Testis (tissue), 5 donors: ENCODE measurements at places on chromosomes 2 and 18. TPM values are rescaled to one million over a fixed set of nuclear protein-coding genes. Genes with fewer than 3 reads are reported as not detected.
A peak's percentile ranks its signal among the peaks of the same experiment; 100 is the strongest.

Gene C2orf80
- polyA plus RNA-seq: not detected

GRCh38 chr2:191122638-191123294, 28.0 kb downstream of the STAT4 start:
- no peaks in the 10 kb centered on the region for H3K27me3 ChIP-seq
- H3K4me1 ChIP-seq: no peaks in the 10 kb centered on the region
- no peak overlapping the region for H3K27ac ChIP-seq
- DNase-seq: no peak
- H3K4me3 ChIP-seq: no peak overlapping the region

- H3K27ac ChIP-seq: no peak overlapping the region
- DNase-seq: no peak
- H3K4me1 ChIP-seq: peaks cover 4% of the 10 kb centered on the region
- H3K27me3 ChIP-seq: no peaks in the 10 kb centered on the region
- no peaks in the 10 kb centered on the region for H3K36me3 ChIP-seq
Measured at GRCh38 chr18:402129-402528, 98.4 kb downstream of the COLEC12 start.

- H3K27me3 ChIP-seq: no peaks in the 10 kb centered on the region
- peak overlapping the region; percentile 99 for H3K27ac ChIP-seq
- peak overlapping the region; percentile 89 for H3K4me3 ChIP-seq
Measured at GRCh38 chr2:64750817-64751285, 97.1 kb upstream of the SERTAD2 start.

DNA sequence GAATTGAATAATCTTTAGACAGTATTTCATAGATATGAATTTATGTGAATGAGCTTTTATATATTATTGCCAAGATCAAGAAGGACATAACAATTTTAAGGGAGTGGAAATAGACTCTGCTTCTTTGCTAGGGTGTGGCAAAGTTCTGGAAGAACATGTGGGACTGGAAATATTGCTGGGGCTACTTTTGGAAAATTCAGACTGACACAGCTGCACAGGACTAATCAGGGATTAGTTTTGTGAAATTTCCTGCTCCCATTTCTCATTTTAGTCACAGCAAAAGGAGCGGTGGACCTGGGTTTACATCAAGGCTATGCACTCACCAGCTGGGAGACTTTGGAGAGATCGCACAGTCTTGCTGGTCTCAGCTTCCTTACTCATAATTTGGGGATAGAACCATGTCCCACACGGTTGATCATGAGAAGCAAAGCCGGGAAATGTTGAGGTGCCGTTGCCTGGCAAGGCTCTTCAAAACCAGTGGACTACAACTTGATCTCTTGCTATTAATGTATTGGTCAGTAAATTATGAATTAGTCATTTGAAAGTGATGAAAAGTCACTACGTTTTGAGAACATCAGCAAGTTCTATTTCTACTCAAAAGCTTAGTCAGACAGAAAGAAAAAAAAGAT, 42.4 kb downstream of the IL1RL2 start:
- no peaks in the 10 kb centered on the region for H3K36me3 ChIP-seq
- H3K27me3 ChIP-seq: no peaks in the 10 kb centered on the region
- peaks cover 21% of the 10 kb centered on the region for H3K4me1 ChIP-seq
- H3K27ac ChIP-seq: no peak overlapping the region

Gene RGPD6
- 54.1 TPM for polyA plus RNA-seq

DNA sequence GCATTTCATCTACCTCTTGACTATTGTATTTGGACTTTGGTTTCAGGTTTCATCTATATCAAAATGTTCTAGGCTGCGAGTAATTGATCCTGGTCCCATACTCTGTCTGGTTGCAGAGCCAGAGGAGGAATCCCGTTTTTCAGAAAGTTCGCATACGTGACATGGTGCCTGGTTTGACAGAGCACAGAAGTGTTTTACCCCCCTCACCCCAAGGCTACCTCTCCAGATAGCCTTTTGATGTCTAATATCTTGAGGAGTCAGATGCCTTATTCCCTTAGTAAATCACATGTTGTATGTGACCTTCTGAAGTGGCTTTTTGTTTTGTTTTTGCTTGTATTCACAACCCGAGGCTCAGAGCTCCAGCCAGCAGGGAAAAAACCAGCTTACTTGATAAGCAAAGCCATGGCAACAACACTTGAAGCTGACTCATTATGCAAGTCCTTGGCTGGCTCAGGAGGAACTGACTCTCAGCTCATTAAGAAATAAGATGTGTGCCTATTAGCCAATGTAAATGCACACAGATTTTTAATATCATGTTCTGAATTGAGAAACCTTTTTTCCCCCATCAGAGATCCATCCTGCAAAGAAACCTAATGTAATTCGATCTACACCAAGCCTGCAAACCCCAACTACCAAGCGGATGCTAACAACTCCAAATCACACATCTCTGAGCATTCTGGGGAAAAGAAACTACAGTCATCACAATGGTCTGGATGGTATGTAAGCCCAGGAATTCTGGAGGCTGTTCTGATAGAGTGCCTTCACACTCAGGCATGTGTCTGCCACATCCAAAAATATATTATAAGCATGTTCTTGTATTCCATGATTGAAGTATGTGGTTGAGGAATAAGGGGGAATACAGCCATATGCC, 41.4 kb downstream of the OXER1 start:
- H3K4me1 ChIP-seq: no peaks in the 10 kb centered on the region
- peak overlapping the region; percentile 28 for H3K27ac ChIP-seq
- no peaks in the 10 kb centered on the region for H3K27me3 ChIP-seq
- no peaks in the 10 kb centered on the region for H3K36me3 ChIP-seq

Gene CYTIP
- polyA plus RNA-seq: 3.9 TPM

DNA sequence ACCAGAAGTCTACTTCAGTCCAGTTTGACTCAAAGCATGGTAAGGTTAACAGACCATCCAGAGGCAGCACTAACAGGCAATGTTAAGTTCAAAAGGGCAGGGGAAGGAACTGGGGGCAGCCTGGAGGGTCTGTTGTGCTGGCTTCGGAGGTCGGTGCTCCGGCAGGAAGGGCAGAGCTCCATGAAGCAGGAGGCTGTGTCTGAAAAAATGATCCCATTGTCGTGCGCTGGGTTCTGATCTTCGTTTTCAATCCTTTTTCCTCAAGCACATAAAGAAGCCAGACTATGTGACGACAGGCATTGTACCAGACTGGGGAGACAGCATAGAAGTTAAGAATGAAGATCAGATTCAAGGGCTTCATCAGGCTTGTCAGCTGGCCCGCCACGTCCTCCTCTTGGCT, 21.9 kb upstream of the DLX1 start:
- H3K4me3 ChIP-seq: no peak overlapping the region
- DNase-seq: no peak
- H3K4me1 ChIP-seq: no peaks in the 10 kb centered on the region

Gene HES6
- polyA plus RNA-seq: 21.3 TPM

DNA sequence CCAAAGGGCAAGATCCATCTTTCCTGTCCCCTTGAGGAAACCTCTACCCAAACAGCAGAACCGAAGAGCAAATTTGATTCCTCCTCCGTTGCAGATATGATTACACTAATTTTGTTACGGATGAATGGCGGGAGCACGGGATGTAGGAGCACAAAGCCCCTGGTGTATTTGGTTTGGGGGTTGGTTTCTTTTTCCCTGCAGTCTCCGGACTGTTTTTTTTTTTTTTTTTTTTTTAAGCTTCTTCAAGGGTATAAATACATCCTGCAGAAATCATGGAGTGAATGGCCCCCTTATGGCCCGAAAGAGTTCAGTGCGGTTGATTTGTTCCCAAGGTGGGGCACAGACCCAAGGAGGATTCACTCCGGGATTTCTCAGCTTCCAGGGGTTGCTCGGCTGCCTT, 135.3 kb upstream of the SH3BP4 start:
- H3K36me3 ChIP-seq: no peaks in the 10 kb centered on the region
- DNase-seq: no peak
- no peak overlapping the region for H3K27ac ChIP-seq
- H3K4me1 ChIP-seq: no peaks in the 10 kb centered on the region

DNA sequence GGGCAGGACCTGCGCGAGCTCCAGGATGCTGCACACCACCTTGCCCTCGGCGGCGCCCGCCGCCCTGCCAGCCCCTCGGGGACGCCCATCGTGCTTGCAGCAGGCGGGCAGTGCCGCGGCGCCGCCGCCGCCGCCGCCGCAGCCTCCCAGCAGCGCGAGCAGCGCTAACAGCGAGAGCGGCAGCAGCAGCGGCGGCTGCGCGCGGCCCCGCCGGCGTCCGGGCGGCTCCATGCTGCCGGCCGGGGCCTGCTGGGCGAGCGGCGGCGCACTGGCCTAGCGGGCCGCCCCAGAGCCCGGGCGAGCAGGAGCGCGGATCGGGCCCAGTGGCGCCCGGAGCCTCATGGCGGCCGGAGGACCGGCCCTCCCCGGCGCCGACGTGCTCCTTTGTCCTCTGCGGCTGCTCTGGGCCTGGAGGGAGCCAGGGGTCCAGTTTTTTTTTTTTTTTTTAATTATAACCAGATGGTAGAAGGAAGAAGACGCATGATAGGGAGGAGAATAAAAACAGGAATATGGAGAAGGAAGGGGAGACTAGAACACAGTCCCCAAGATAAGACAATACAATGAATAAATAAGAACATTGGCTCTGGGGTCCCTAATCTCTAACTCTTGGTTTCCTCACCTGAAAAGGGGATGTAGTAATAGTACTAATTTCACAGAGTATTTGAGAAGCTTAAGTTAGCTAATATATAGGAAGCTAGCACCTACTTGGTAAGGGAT, 17.1 kb upstream of the ANKRD62 start:
- H3K4me1 ChIP-seq: no peaks in the 10 kb centered on the region
- DNase-seq: no peak
- H3K27ac ChIP-seq: no peak overlapping the region
- peak overlapping the region; percentile 38 for H3K4me3 ChIP-seq

Gene GREB1L
- polyA plus RNA-seq: 11.9 TPM

Gene CFC1
- not detected for polyA plus RNA-seq

DNA sequence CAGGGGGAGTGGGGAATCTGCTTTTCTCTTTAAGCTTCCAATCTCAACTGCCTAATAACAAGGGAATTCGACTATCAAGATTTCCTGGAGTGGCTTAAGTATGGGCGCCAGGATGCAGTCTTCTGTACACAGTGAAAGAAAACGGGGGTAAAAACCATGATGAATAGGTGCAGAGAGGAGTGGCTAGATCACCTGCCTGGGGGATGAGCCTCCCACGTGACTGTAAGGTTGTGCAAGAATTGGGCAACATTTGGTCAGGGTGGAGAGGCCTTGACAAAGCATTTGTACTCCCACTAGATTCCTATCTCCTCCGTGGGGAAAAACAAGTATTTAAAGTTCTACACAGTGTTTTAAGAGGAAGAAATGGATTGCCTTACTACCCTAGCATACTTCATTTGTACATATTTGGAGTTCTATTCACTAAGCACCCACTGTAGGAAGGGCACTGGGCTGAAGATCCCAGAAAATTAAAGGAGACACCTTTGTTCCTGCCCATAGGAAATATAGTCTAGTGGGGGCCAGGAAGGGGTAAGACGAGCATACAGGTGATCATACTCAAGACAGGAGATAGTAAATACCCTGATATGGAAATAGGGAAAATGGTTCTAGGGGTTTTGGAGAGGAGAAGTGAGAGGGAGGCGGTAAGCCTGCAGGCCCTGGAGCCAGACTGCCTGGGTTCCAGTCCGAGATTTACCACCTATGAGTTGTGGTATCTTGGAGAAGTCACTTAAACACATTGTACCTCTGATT, 29.2 kb downstream of the EPAS1 start:
- peaks cover 48% of the 10 kb centered on the region for H3K4me1 ChIP-seq
- H3K4me3 ChIP-seq: no peak overlapping the region
- no peak for DNase-seq
- peak overlapping the region; percentile 1 for H3K27ac ChIP-seq
- no peaks in the 10 kb centered on the region for H3K27me3 ChIP-seq

GRCh38 chr18:75784390-75784789, 356.9 kb upstream of the SMIM21 start:
- no peak overlapping the region for H3K4me3 ChIP-seq
- no peak for DNase-seq
- no peaks in the 10 kb centered on the region for H3K36me3 ChIP-seq
- H3K27ac ChIP-seq: no peak overlapping the region
- no peaks in the 10 kb centered on the region for H3K4me1 ChIP-seq
- no peaks in the 10 kb centered on the region for H3K27me3 ChIP-seq
